Anterior cingulate cortex (tissue), 58 donors: ENCODE measurements at places on chromosomes 5 and 9.

- DNase-seq, result no peak
These were observed 112.5 kb downstream of the CTNND2 start for GRCh38 chr5:11791792-11792191.

- DNase-seq, result no peak
These were observed 251.6 kb upstream of the PTGER4 start for GRCh38 chr5:40428126-40428525.

- DNase-seq, result no peak
These were observed 204.9 kb downstream of the CHSY3 start for GRCh38 chr5:130109152-130109551.

DNA sequence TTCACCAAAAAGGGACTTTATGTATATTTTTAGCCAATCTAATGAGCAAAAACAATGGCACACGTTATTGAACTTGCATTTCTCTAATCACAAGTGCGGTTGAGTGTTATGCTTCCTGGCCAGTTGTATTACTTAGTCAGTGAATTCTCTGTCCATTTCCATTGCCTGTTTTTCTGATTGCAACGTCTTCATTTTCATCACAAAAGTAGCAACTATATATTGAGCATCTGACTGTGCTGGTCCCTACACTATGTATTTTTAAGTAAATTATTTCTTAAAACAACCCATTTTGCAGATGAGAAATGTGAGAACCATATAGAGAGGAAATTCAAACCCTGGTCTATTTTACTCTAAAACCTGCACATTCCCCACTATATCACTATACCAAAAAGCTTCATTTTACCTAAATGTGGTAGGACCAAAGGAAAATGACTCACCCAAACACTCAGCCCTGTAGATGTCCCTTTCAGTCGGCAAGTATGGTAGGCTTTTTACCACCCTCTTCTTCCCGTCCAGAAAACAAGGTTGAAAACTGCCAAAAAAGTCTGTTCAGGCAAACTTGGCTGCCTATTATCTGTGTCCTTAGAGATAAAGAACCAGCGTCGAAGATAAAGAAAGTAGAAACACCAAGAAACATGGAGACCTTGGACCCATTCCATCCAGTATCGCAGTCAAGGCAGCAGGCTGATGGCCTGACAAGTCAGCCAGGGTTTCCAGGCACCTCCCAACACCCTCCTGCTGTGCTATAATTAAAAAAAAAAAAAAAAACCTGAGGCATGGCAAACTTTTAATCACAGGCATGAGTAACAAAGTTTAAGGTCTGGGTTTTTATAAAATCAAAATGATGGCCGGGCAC lies 18.8 kb upstream of the FAM13B start:
- DNase-seq, result no peak

DNA sequence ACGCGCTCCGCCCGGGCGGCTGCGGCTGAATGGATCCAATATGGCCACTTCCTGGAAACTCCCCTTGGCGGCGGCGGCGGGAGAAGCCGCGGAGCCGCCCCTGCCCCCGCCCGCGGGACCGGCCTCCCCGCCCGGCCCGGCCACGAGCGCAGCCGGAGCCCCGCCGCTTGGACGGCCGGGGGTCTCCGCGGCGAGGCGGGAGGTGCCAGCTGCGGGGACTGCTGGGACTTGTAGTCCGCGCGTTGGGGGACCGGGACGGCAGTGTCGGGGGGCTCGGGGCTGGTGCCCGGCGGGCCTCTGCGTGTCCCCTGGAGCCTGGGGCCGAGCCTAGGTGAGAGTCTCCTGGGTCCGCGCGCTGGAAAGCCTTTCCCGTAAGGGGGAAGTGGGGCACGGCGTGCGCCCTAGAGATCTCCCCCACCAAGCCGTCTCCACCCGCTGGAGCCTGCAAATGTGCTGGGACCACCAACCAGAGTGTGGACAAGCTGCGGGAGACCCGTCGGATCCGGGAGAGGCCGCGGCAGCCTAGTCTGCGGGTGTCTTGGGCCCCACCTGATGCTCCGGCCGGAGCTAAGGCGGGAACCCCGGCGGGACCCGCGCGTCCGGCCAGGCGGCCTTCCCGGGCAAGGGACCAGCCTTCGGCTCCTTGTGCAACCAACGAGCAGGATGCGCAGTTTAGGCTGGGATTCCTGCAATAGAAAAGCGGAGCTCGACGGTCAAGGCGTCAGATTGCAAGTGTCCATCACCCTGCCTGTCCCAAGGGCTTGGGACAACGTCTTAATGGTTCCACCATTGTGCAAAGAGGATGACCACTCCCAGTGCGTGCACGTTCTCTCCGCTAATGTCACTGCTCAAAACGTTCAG lies at the start of gene SEPTIN8:
Gene SEPTIN8 (minus strand): TSS at position 31 of the 861 bp plus-strand sequence. CDS start 102 bp downstream, outside the sequence.
- DNase-seq, result no peak

DNA sequence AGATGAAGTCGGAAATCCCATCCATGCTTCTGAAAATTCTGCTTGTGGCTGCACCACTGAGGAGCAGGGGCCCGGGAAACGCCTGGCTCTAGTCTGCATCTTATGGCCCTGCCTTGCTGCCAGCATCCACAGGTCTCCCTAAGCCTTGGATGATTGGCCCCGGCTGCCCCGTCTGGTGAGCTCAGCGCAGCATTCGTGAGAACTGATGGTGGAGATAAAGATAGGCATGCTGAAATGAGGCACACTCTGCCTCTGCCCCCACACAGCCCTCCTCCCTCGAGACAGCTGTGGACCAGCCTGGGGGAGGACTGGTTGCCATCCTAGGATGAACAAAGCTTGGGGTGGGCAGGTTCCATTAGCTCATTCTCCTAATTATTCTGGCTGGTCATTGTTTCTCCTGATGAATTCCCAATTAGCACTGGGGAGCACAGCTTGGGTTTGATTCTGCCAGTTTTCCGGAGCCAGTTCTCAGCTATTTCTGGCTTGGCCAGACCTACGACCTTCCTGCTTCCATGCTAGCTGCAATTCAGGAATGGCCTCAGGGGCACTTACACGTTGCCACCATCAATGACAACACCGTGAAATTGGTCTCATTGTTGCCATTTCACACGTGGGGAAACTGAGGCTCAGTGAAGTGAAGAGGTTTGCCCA lies 62.8 kb upstream of the CPEB4 start:
- no peak for DNase-seq

GRCh38 chr5:39577529-39577928 lies 152.7 kb upstream of the DAB2 start:
- no peak for DNase-seq

- no peak for DNase-seq
These were observed 11.1 kb upstream of the MLANA start for GRCh38 chr9:5879419-5880181.

DNA sequence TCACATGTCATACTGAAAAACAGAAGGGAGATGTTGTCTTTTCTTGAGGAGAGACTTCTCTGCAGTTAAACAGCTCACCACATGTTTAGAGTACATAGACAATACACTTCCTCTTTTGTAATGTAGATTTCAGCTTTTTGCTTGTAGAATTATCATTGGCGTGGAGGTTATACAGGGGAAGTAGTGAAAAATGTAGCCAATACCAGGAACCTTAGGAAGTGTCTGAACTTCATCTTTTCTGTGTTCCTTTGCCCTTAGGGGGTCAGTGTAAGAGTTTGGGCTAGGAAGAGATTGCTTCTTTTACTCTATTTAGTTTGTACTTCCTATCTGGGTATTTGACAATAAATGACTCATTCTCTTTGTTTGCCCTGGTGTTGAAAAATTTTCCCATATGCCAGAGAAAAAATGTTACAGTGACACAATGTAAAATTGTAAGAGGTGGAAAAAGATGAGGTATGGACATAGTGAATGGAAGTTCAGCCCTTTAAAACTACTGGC lies 21.0 kb upstream of the CDKN2B start:
- no peak for DNase-seq

DNA sequence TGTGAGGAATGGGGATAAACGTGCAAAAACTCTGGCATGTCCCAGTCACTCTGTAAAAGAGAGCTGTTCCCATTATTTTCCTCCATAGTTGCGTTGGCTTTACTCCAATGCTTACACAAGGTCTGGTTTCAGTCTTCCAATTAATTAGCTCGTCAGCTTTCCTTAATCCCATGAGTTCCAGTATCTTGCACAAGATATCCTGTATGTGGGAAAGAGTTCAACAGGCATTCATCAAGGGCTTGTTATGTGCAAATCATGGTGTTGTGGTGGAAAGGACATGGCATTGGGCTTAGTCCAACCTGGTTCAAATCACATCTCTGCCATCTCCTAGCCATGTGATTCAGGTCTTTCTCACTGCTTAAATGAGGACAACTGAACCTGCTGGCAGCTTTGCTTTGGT lies 77.5 kb upstream of the PANK3 start:
- no peak for DNase-seq

DNA sequence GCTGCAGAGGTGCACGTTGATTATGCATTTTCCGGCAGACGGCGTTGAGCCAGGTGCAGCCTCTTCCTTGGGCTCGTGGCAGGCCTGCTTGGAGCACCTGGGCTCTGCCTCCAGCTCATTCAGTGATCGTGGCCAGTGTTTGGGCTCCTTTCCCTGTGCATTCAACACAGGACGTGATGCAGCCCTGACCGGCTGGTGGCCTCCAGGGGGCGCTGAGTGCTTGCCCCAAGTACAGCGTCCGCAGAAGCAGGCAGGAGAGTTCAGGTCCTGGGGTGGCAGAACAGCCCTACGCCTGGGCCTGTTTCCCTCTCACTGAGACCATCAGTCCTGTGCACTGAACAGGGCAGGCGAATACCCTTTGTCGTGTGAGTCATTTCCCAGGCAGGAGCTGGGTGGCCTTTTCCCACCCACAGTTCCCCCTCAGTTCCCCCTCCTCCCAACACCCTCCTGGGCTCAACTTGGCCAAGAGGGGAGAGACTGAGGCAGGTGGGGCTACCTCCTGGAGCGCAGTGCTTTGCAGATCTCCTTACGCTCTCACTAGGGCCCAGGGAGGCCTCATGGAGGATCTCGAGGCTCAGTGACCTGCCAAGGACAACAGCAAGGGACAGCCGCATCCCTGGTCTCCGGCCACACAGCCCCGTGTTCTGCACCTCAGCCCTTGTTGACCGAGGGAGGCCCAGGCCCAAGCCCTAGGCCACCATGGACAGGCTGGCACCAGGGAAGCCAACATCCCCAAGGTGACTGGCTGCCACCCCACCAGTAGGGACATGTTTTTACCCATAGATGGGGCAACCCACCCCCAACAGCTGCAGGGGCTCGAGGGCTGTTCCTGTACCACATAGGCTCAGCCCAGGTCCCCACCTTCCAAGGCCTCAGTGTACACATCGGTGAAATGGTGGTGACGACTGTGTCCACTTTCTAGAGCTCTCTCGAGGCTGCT lies 52.9 kb downstream of the LRSAM1 start:
- peak; percentile 52 for DNase-seq

GRCh38 chr9:91677822-91678436 lies 254.3 kb upstream of the NFIL3 start:
- no peak for DNase-seq

GRCh38 chr5:32713770-32714381 lies 2.8 kb downstream of the NPR3 start:
- no peak for DNase-seq
